ENCODE measurements at places on chromosomes 4 and X. TPM values are rescaled to one million over a fixed set of nuclear protein-coding genes. Genes with fewer than 3 reads are reported as not detected.

GPR143 gene
- polyA plus RNA-seq, result 0.05 TPM

ATP6AP2 gene
- 379 TPM for polyA plus RNA-seq

GYPE gene
- polyA plus RNA-seq, result 1.6 TPM

CSAG2 gene
- polyA plus RNA-seq, result not detected

FAM47E gene
- not detected for polyA plus RNA-seq

ARMCX4 gene
- 6.4 TPM for polyA plus RNA-seq

BEX1 gene
- polyA plus RNA-seq, result 0.66 TPM

ARX gene
- not detected for polyA plus RNA-seq

AKAP14 gene
- polyA plus RNA-seq, result not detected

CXCL8 gene
- 6.1 TPM for polyA plus RNA-seq

GRCh38 chr4:110415478-110415877 is 60.5 kb upstream of the ENPEP start:
- DNase-seq, result no peak

GRCh38 chr4:113627321-113627720 is 134.2 kb downstream of the CAMK2D start:
- DNase-seq, result no peak

DNA sequence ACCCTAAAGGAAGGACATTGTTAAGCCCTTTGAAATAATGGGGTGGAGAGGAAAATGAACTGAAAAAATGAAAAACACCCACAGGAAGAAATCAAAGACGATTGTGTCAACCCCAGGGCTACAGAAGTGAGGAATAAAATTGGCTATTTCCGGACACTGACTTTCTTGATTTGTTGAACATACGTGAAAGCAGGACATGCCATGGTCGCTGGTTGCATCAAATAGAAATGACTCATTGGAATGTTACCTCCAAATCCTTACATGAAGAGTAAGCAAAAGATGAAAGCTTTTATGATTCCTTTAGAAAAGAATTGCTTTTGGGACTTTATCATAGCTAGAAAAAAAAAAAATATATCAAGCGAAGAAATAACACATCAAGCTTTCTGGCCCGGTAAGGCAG is 75.3 kb downstream of the DCUN1D4 start:
- peak; percentile 6 for DNase-seq

DNA sequence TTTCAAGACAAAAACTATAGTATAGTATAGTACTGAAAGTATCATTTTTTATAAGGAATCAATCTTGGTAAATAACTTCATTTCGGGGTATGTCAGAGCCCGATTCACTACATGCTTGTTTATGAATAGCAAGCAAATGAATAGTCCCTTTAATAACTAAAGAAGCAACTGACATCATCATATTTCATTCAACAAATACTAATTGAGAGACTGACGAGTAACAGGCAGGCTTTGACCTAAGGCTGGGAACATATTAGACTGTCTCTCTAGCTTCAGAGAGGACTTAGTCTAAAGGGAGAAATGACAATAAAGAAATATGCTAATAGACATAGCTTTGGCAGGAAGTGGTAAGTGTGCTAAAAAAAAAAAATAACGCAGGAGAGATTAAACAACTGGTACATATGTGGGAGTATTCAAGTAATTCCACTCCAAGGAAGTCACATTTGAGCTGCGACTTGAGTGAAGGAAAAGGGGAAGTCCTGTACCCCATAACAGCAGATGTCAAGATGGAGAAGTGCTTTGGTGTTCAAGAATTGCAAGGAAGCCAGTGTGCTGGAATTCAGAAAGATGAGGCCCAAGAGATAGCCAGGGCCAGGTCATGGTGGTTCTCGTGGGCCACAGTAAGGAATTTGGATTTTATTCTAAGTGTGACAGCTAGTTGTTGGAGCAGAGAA is 284.9 kb downstream of the FBXO8 start:
- DNase-seq, result no peak

GRCh38 chr4:134762053-134762452 is 560.5 kb upstream of the PABPC4L start:
- DNase-seq, result no peak

DNA sequence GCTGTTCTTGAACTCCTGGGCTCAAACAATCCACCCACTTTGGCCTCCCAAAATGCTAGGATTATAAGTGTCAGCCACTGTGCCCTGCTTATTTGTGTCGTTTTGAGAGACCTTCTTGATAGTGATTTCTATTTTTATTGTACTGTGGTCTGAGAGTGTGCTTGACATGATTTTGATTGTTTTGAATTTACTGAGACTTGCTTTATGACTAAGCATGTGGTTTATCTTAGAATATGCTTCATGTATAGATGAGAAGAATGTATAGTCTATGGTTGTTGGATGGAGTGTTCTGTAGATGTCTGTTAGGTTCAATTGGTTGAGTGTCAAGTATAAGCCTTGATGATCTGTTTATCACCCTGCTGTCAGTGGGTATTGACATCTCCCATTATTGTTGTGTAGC is 789.3 kb downstream of the IL1RAPL1 start:
- no peak for DNase-seq

GRCh38 chr4:69522554-69522953 is 26.8 kb upstream of the UGT2B4 start:
- no peak for DNase-seq

GRCh38 chr4:34649716-34650115 is 1594.6 kb downstream of the ARAP2 start:
- no peak for DNase-seq

DNA sequence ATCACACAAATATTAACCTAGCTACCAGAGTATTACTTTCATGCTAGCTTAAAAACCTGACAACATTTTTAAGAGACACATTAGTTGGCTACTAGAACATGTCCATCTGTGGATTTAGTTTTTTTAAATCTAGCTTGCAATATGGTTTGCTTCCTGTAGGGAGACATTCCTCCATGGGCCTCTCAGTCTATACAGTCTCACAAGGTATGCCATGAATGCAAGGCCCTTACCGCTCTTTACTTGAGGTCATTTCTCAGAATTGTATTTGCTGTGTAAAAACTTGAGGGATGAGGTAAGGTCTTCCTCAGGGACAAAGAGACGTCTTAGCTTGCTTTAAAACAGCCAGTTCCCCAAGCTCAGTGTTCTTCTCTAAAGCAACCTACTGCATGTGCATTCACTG is 26.9 kb downstream of the UBA6 start:
- no peak for DNase-seq

DNA sequence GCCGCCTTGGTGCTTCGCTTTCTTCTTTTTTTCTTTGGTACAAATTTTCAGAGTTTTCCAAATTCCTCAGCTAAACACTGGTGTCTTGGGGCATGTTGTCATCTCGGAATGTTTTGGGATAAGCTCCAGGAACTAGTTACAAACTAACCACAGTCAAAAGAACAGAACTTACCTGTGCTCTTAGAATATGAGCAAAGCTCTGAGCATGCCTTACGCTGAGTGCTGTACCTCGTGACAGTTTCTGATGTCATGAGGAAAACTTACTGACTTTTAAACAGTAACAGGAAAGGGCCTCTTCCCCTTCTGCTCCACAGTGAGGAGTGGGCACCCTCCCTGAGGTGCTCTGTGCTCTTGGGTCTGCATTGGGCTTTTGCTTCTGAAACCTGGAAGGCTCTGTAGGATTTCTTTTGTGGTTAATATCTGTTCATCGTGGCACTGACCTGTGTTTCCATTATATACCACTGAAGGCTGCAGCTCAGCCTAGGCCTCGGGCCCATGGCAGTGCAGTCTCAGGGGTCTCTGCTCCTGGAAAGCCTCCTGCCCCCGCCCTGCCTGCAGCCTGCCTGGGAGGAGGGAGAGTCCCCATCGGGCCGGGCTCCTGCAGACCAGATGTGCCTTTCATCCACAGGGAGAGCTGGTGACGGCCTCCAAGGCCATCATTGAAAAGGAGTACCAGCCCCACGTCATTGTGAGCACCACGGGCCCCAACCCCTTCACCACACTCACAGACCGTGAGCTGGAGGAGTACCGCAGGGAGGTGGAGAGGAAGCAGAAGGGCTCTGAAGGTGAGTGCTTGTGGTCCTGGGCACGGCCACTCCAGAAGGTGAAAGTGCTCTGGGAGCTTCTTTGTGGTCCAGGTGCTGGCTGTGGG is 48.7 kb downstream of the NOP14 start:
- DNase-seq, result no peak

- DNase-seq, result no peak
These were observed 49.7 kb downstream of the HTT start for GRCh38 chr4:3124070-3124767.

DNA sequence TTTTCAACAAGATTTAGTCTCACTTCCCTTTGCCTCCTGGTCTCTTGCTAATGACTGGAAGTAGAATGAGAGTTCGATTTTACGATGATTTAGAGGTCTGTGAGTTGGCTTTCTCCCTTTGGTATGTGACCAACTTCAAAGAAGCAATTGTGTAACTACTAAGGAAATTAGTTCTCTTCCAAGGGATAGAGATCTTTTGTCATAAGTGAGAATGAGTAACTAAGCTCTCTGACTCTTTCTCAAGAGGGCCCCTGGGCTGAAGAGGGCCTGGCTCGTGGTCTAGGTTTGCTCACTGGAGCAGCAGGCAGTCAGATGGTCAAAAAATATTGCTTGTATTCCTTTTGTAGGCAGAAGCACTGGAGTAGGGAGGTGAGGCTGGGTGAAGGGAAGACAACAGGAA is 176.3 kb downstream of the ENOX2 start:
- DNase-seq, result no peak

GRCh38 chr4:163505374-163505773 is 10.9 kb downstream of the TMA16 start:
- no peak for DNase-seq

DNA sequence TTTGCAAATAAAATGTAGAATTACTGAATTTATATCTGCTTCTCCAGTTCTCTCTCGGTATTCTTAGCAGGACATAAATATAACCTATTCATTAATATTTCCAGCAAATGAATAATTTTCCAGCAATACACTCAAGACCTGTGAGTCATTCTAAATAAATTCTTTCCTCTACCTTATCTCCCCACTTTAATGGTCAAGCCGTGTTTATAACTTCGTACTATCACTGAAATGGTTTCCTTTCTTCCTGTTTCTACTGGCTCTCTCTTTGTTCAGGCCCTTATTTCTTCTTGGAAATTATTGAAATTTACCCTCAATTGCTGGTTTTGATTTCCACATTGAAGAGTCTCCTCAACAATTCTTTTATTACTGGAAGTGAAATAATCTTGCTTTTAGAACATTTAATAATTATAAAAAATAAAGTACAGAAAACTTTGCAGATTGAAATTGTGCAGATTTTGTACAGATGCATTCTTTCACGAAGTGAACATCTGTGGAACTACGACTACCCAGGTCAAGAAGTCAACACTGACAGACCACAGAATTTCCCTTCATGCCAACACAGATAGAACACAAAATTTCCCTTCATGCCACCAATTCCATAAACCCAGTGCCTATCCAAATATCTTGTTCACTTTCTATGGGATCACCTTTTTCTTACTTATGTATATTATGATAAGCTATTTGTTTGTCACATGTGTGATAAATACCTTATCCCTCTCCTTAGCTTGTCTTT is 205.7 kb downstream of the FAT4 start:
- DNase-seq, result no peak

DNA sequence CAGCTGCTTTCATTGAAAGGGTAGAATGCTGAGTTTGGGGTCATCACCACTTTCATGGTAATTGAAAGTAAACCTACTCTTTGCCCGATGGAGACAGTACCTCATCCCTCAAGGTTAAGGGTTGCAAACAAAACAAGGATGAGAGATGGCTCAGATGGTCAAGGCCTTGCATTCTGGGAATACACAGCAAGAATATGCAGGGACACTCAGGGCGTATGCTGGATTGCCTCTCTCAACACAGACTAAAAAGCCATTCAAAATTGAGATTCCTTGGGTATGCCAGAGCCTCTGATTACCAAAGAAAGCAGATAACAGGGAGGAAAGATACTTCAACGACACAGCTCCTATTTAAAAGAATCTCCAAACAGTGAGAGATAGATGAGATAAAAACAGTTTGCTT is 310.4 kb downstream of the ARAP2 start:
- DNase-seq, result no peak

GRCh38 chr4:880684-881405 is 51.3 kb downstream of the GAK start:
- no peak for DNase-seq

GRCh38 chr4:103136671-103137445 is 37.2 kb upstream of the BDH2 start:
- no peak for DNase-seq

DNA sequence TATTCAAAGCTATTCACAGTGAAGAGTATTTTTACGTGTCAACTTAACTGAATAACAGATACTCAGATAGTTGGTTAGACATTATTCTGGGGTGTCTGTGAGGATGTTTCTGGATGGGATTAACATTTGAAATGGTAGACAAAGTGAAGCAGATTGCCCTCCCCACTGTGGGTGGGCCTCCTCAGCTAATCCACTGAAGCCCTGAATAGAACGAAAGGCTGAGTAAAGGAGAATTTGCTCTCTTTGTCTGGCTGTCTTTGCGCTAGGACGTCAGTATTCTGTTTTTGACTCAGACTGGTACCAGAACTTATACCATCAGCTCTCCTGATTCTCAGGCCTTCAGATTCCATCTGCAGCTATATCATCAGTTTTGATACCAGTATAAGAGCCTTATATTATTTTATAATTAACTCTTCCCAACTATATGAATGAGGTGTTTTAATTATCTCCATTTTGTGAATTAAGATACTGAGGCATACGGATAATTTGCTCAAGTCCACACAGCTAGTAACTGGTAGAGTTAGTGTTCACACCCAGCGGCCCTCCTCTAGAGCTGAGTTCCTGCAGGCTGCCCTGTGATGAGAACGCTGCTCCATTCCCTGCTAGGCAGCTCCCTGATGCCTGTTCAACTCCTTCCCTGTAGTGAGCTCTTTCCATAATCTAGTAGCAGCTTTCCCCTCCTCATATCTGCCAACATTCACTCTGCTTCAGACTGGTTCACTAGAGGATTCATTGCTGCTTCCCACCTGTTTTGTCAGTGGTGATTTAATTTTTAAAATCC is 87.5 kb downstream of the RBM46 start:
- no peak for DNase-seq

- DNase-seq, result no peak
These were observed 19.4 kb upstream of the RAB40A start for GRCh38 chrX:103538728-103539127.

- no peak for DNase-seq
These were observed 206.9 kb upstream of the HCCS start for GRCh38 chrX:10904220-10904619.

GRCh38 chr4:53044651-53044960 is 182.5 kb downstream of the RASL11B start:
- DNase-seq, result no peak

- DNase-seq, result no peak
These were observed 13.1 kb downstream of the ACSL1 start for GRCh38 chr4:184812651-184813181.

GRCh38 chr4:79445371-79445781 is 37.3 kb upstream of the GK2 start:
- no peak for DNase-seq

DNA sequence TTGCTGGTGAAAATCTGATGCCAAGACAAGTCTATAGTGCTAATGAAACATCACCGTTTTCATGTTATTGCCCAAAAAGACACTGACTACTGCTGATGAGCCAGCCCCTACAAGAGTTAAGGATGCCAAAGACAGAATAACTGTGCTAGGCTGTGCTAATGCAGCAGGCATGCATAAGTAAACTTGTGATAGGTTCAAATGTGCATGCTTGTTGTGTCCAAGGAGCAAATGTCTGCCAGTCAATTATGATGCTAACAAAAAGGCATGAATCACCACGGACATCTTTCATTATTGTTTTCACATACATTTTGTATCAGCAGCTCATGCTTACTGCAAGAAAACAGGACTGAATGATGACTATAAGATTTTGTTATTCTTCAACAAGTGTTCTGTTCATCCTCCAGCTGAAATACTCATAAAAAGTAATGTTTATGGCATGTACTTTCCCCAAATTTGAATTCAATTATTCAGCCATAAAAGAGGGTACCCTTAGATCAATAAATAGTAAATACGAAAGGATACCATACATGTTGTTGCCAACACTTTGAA is 306.9 kb upstream of the ARSJ start:
- DNase-seq, result no peak
